ENCODE measurements at places on chromosomes 6 and 20.

GRCh38 chr6:82330171-82330804 is 33.3 kb upstream of the TPBG start:
- no peak for DNase-seq

GRCh38 chr6:107152638-107153430 is 37.5 kb upstream of the BEND3 start:
- no peak for DNase-seq

DNA sequence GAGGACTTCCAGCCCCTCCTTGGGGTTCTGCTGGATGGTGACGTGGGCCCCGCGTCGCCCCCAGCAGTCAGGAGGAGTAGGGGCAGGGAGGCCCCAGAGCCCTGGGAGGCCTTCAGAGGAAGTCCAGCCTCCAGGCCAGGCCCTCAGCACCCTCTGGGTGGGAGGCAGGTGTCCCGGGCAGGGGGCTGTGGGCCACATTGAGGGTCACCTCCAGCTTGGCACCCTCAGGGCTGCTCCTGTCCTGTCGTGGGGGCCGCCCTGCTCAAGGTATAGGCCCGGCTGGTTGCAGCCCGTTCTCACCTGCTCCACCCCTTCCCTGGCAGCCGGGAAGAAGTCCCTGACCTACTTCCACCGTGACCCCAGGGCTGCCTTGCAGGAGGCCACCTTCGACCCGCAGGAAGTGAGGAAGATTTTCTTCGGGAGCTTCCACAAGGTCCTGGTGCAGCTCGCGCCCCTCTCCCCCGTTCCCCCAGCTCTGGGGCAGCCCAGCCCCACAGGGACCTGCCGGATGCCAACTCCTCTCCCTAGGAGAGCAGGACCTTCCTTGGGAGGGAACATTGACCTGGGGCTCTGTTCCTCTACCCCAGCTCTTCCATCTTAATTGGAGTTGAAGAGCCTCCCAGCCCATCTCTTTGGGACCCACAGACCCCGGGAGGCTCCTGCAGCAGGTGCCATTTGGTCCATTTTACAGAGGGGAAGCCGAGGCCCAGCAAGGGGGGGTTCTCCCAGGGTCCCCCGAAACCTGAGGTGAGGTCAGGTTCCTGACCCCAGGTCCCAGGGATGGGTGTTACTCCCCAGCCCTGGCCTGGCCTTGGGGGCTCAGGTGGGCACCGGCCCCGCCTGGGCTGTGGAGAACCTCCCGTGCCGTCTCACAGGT is 26.4 kb downstream of the COL20A1 start:
- DNase-seq = no peak

DNA sequence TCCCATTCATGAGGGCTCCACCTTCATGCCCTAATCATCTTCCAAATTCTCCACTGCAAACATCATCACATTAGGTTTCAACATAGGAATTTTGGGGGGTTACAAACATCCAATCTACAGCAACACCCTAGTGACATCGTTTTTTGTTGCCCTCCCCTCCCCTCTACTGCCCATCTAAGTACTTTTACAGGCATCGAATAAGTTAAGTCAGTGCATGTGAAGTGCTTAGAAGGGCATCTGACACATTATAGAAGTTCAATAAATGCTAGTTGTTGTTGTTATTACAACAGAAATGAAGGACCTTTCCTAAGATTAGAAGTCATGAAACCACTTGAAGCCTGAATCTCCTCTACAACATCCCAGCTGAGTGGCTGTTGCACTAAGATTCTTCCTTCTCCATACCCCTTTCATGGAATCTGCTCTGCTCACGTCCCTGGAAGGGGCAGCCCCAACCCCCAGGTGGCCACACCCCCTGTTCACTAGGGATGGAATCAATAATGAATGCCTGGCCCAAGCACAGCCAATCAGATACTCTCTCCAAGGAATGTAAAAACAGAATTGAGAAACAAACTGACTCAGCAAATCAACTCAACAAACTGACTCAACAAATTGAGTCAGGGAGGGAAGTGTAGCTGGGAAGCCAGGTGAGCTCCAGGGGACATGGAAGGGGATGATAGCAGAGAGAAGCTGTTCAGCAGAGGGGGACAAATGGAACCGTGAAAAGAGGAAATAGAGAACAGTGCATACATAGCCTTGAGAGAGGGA is 3.9 kb upstream of the LRP11 start:
- DNase-seq = no peak

GRCh38 chr6:108777536-108777935 is 70.7 kb upstream of the ARMC2 start:
- DNase-seq = no peak

DNA sequence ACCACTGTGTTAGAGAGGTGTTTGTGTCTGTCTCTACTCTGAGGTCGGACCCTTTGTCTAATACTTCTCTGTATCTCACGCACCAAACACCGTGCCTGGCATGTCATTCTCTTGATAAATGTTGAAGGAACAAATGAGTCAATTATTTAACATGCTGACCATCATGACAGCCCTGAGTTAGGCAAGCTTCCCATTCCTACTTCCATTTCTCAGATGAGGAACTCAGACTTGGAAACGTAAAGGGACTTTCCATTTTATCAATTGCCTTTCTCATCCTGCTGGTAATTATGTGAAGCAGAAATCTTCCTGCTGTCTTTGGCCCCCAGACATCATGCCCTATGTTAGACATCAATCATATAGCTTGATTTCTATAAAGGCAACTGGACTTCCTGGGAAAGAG is 227.0 kb upstream of the ECI2 start:
- no peak for DNase-seq

DNA sequence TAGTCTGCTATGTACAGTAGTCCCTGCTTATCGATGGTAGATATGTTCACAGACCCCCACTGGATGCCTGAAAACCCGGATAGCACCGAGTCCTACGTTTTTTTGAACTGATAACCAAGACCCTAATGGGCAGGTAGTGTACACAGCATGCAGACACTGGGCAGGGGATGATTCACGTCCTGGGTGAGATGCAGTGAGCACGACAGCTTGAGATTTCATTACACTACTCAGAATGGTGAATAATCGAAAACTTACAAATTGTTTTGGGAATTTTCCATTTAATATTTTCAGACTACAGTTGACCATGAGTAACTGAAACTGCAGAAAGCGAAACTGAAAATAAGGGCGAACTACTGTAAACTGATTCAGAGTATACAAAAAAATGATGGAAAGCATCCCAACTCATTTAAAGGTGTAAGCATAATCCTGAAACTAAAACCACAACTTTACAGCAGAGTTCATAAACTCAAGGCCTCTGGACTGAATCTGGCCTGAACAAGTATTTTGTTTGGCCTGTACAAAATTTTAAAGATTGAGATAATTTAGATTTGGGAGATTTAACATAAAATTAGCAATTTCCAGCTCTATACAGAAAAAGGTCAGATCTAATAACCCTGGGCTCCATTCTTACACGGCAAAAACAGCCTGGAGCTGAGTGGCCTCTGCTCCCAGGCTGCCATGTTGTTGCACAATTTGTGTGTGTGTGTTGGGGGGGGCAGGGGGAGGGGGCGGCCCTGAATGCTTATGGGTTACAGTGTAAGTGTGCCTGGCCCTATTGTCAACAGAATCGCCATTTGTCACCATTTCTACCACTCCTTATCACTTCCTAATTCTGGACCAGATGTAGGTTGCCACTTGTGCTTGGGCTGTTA is 34.9 kb downstream of the RNF24 start:
- DNase-seq = no peak

- no peak for DNase-seq
These were observed 222.8 kb upstream of the RUNX2 start for GRCh38 chr6:45105170-45105820.

- no peak for DNase-seq
These were observed 10.1 kb downstream of the ISM1 start for GRCh38 chr20:13231031-13231752.

- DNase-seq = no peak
These were observed 482.9 kb downstream of the PTPRT start for GRCh38 chr20:42706759-42707158.

- DNase-seq = no peak
These were observed 113.9 kb downstream of the ELOVL4 start for GRCh38 chr6:79833264-79833963.

DNA sequence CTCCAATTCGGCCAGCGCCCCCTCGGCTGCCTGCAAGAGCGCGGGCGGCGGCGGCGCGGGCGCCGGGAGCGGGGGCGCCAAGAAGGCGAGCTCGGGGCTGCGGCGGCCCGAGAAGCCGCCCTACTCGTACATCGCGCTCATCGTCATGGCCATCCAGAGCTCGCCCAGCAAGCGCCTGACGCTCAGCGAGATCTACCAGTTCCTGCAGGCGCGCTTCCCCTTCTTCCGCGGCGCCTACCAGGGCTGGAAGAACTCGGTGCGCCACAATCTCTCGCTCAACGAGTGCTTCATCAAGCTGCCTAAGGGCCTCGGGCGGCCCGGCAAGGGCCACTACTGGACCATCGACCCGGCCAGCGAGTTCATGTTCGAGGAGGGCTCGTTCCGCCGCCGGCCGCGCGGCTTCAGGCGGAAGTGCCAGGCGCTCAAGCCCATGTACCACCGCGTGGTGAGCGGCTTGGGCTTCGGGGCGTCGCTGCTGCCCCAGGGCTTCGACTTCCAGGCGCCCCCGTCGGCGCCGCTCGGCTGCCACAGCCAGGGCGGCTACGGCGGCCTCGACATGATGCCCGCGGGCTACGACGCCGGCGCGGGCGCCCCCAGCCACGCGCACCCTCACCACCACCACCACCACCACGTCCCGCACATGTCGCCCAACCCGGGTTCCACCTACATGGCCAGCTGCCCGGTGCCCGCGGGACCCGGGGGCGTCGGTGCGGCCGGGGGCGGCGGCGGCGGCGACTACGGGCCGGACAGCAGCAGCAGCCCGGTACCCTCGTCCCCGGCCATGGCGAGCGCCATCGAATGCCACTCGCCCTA is 963 bp downstream of the FOXF2 start:
- DNase-seq = no peak

DNA sequence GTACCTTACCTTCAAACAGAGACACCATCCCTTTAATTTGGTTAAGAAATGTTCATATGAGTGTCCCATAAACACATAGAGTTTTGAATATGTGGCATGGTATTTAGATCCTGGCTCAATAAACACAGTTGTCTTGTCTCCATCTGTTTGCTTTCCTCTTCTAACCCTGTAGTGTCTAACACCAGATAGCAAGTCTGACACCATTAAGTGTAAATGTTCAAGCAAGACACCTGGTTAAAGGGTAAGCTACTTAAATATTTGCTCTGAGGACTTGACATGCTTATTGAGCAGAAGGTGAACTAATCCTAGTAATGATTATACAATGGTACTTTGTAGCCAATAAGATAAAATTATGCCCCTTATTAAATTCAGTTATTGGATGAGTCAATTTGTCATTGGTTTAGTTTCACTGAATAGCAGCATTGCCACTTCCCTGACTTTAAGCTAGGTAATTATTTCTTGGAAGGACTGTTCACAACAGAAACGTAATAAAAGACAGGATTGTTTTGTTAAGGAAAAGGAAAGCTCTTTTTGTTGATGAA is 26.9 kb upstream of the GOPC start:
- DNase-seq = no peak

GRCh38 chr6:151390851-151391470 is 398 bp downstream of the ZBTB2 start:
- peak; percentile 68 for DNase-seq

DNA sequence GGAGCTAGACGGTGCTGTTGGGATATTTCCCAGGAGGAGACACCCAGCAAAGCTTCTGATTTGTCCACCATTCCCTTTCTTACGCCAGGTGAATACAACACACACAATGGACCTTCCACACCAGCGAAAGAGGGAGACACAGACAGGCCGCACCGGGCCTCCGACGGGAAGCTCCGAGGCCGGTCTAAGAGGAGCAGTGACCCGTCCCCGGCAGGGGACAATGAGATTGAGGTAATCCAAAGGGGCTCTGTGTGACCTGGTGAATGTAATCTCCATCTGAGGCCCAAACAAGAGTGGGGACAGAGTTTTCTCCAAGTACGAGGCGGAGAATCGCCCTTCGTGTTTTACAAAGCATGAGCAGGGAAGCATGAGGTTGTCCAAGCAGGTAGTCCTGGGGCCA is 194.5 kb downstream of the EYA2 start:
- DNase-seq = no peak

- no peak for DNase-seq
These were observed 11.7 kb upstream of the SIRPB1 start for GRCh38 chr20:1631309-1632151.

DNA sequence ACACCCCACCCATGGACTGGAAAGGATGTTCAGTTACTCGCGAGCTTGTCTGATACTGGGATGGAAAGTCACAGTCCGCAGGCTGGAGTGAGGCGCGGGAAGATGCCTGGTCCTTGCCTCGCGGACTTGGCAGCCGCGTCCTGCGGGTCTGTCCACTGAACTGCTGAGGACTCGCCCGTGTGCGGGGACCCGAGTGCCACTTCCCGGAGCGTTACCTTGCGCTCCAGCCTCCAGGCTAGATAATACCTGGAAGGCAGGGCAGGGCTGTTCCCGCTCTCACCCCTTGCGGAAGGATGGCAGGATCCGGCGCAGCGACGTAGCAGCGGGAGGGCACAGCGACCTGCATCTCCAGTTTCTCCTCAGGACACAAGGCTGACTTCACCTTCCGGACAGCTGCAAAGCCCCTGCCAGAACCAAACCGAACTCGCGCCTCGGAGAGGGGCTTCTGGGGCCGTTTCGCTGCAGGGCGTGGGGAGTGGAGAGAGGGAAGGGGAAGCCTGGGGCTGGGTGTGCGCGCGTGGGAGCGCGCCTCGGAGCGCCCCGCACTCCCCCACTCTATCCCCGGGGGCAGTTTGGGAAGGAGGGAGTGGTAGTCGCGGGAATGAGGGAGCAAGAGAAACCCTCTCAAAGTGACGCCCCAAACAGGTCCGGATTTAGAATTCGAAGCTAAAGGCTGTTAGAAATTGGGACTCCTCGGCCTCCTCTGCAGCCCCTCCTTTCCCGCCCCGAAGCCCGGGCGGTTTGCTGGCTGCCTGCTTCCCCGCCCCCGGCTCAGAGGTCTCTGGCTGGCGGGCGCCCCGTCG is at the start of gene KCNQ5:
KCNQ5 (plus strand) TSS at position 774 of the 803 bp plus-strand sequence.
- DNase-seq = peak; percentile 23

DNA sequence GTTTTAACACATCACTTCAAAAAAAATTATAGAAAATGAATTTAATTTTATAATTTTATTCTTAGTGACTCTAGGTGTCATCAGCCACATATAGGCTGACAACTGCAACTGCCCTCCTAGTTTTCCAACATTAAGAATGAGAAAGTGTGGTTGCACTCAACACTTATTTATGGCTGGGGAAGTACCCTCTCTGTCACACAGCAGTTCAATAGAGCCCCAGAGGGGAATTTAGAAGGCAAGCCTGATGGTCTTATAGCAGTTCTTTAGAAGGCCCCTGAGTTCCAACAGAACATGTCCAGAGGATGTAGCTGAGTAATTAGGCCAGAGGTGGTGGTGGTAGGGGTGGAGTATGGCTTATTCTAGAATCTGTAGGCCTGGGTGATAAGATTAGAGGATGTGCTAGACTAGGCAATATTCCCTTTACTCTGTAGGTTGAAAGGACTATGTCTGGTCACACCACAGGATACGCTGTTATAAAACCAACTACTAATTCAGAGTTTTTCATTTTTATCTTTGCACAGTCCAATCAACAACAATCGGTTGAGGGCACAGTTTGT is 226.5 kb upstream of the CITED2 start:
- no peak for DNase-seq

- no peak for DNase-seq
These were observed 33.5 kb upstream of the VSTM2L start for GRCh38 chr20:37869334-37869861.

- no peak for DNase-seq
These were observed 72.3 kb downstream of the ECT2L start for GRCh38 chr6:138868181-138868580.

Measured in activated CD8-positive, alpha-beta memory T cell treated with anti-CD3 and anti-CD28 coated beads for 48 hours (primary cell).